Fibroblast of upper back skin (primary cell): ENCODE measurements at places on chromosomes 13 and 19.

DNA sequence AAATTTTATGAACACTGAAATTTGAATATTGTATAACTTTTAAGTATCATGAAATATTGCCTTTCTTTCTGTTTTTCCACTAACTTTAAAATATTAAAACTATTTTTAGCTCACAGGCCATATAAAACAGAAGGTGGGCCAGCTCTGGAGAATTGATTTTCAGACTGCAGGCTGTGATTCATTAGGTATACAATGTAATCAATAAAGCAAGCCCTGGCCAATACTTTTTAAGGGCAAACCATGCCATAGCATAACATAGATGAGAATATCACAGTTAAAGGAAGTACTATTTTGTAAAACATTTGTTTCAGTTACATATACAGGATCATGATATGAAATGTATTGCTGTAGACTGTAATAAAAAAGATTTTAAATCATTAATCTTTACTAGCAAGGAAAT lies 197.6 kb downstream of the MAB21L1 start:
- no peak for DNase-seq

- peak; percentile 17 for DNase-seq
Observed at GRCh38 chr19:29966588-29967249, 24.7 kb downstream of the URI1 start.

- peak; percentile 77 for DNase-seq
Observed at GRCh38 chr19:38949580-38950367, 19.0 kb downstream of the MRPS12 start.

GRCh38 chr13:78598116-78598781 lies 5.1 kb downstream of the POU4F1 start:
- no peak for DNase-seq

- no peak for DNase-seq
Observed at GRCh38 chr19:29487432-29487831, 38.4 kb upstream of the VSTM2B start.
